ENCODE measurements at places on chromosomes 12 and 14.

- DNase-seq = no peak
These were observed 139.6 kb downstream of the HMGA2 start for GRCh38 chr12:65963862-65964240.

DNA sequence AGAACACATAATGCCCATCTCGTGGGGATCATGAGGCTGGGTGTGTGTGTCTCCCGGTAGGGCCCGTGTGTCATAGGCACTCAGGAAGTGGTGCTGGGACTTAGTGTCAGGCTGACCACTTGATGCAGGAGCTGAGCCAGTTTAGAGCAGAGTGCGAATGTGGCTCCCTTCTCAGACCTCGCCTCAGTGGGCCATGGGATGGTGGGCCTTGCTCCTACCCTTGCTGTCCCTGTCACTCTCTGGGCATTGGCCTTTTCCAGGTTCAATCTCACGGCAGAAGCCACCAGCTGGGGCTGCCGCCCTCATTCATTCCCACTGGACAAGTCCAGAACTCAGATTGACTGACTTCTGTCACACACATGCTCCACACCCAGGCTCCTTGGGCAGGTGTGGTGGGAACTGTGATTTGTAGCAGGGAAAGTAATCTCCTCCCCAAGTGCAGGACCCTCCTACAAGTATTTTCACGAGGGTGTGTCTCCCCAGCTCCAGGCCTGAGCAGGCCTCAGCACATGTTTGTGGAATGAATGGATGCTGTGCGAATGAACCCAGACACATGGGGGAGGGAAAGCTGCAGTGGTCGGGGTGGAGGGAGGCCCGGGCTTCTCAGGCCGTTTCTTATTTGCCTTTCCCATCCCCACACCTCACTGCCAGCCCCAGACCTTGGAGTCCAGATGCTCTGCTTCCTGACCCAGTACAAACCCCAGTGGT, 54.9 kb downstream of the BEGAIN start:
- peak; percentile 72 for DNase-seq

DNA sequence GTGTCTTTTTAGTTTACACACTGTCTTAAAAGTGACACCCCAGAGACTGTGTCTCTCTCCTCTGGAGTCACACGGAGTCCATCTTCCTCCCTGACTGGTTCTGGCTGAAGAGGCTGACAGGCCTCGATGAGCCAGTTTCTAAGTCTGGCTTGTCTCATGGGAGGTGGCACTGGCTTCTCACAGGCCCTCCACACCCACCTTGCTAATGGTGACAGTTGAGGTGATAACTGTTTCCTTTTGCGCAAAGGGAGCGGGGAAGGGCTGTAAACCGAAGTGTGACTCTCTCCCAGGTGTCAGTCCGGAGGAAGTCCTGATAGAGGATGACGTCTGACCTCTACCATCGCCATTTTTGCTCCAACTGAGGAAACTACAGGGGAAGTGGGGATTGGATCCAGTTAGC, 30.2 kb downstream of the KCTD10 start:
- DNase-seq = no peak

GRCh38 chr14:92943855-92944570, 21.1 kb downstream of the CHGA start:
- no peak for DNase-seq

GRCh38 chr12:75665216-75665615, 153.8 kb upstream of the KRR1 start:
- DNase-seq = no peak

- no peak for DNase-seq
These were observed 190.2 kb downstream of the ANO4 start for GRCh38 chr12:100984796-100985195.

DNA sequence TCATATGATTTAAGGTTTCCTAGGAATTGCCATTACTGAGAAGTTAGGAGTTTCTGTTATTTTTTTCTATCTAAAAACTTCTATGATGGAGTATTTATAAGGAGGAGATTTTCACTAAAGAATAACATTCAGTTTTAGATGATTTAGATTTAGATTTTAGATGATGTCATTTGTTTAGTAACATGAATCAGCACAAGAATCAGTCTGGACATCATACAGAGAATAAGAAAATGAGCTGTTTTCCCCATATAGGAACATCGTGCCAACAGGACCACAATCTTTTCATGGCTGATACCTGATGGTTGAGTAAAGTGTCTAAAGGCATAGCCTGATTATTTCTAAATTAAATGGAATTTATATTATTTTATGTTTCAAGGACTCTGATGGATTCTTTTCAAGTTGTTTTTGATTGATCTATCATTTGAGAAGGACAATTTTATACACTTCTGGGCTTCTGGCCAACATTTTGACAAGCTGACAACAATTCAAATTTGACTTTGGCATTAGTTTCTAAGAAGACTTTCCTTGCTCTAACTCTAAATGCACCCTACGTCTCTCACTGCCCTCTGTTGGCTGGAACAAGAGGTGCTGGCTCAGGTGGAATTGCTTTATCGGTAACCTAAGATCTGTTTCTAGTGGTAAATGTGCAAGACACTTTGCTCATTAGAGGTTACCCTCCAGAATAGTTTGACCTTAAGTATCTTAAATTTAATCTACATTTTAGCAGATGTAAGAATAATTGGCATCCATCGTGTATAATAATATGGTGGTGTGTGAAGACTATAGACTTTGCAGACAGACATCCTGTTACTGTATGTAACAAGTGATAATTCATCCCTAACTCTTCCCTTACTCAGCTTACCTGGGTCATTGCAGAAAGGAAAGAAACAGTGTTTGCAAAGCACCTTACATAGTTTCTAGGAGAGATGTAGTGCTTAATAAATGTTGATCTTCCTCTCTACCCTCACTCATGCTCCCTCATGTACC, 42.8 kb upstream of the CPSF6 start:
- DNase-seq = no peak

GRCh38 chr12:131221061-131221956, 267.6 kb downstream of the ADGRD1 start:
- DNase-seq = no peak

GRCh38 chr14:81737938-81738337, 204.3 kb upstream of the SEL1L start:
- DNase-seq = no peak

DNA sequence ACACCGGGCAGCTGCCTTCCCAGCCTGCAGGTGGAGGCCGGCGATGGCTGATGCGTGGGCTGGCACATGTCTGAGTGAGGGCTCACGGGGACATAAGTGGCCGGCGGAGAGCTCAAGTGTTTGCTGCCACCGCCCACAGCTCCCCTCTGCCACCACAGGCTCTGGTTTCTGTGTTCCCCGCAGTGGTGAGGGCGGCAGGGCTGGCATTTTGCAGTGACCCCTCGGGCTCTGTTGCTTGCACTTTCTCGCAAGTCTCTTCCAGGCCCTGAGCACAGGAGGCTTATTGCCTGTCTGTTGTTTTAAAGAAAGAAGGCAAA, 271.0 kb upstream of the RTL1 start:
- DNase-seq = peak; percentile 55

- no peak for DNase-seq
These were observed 22.3 kb downstream of the SEL1L start for GRCh38 chr14:81511111-81511904.

- no peak for DNase-seq
These were observed 567.9 kb downstream of the MED13L start for GRCh38 chr12:115709540-115710011.

GRCh38 chr12:65800937-65801336, 23.3 kb upstream of the HMGA2 start:
- DNase-seq = no peak

- no peak for DNase-seq
These were observed 121.9 kb downstream of the DNAI7 start for GRCh38 chr12:25072906-25073650.

- no peak for DNase-seq
These were observed 32.9 kb upstream of the FBRSL1 start for GRCh38 chr12:132456944-132457495.

- DNase-seq = no peak
These were observed 18.5 kb downstream of the CHST11 start for GRCh38 chr12:104475271-104475670.

DNA sequence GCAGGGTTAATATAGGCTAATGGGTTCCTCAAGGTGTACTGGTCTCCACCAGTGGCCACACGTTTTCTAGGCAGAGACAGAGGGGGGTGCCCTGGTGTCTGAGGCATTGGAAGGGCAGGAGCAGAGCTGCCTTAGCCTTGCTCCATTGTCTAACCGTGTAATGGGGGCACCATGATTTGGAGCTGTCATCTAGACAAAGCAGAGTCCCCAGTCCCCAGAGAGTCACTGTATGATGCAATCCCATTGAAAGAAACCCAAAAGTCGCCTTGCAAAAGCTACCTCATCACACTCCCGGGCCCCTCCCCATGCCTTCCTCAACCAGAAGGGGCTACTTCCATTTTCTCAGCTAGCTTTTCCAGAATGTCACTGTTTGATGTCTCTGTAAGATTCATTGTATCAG, 487.1 kb downstream of the AACS start:
- DNase-seq = no peak

DNA sequence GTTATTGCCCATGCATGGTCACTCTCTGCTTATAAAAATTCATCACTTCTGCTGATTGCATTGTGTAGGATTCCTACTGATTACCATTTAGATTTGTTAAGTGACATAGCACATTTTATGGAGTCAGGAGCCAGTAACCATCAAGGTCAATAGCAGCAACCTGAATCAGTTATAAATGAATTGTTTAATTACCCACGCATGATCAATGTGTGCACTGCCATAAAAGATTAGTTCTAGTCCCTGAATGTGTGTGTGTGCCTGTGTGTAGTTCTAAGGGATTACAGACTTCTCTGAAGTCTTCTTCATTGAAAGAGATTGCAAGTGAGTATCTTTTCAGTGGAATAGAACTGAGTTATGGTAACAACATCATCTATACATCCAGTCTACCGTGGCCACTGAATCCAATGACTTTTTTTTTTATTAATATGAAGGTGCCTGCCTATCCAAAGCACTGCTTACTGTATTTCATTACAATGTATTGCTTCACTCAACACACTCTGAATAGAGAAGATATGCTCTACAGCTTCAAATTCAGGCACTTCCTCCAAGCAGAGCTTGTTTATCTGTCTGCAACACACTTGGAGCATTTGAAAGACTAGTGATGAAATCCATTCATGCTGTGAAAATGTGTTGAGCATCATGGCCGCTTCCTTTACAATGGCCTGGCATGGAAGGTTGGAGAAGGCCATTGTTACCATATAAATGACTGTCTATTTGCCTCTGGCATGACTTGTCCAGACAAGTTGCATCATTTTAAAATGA, 381.7 kb downstream of the DIO2 start:
- no peak for DNase-seq

GRCh38 chr12:48040354-48040753, 36.1 kb upstream of the COL2A1 start:
- DNase-seq = no peak

DNA sequence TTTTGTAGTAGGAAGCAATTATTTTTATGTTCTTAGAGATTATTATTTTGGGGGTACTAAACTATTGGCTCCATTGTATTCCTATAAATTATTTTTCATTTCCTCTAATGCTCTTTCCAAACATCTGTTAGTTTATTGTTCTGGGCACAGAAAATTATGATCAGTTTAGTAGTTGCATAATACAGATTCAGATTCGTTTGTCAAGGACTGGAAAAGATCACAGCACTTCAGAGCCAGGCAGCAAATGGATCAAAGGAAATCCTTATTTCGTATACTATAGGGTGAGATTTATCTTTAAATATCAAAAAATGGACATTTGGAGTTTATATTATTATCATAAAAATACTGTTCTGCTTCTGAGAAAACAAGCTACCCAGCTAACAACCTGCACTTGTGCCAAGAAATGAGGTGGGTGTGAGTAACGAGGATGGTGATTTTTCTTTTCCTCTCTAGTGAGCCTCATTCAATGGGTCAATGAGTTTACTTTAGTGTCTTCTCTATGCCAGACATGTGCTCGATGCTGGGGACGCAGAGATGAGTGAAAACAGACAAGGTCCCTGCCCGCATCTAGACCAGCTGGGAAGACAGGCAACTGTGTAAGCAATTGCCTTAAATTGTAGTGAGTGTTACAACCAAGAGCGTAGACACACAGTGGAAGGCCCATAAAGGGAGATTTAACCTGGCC, 208.6 kb upstream of the PLXNC1 start:
- DNase-seq = no peak

DNA sequence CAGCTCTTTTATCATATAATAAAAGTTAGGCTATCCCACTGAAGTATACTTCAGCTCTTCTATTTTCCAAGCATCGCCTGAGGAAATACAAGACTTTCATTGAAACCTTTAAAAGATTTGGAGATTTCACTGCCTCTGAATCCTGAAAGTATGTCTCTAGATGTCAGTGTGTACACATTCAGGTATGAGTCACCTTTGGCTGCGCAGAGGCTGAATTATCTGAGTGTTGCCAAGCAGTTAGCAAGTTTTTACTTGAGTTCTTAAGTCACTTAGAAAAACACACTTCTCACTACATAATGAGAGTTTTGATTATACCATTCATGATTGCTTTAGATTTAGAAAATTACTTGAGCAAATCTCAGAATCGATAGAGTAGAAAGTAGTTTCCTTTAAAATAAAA, 210.3 kb downstream of the TMTC2 start:
- no peak for DNase-seq

All from coronary artery (tissue), 2 donors.